ENCODE measurements at places on chromosomes 5 and 9.

DNA sequence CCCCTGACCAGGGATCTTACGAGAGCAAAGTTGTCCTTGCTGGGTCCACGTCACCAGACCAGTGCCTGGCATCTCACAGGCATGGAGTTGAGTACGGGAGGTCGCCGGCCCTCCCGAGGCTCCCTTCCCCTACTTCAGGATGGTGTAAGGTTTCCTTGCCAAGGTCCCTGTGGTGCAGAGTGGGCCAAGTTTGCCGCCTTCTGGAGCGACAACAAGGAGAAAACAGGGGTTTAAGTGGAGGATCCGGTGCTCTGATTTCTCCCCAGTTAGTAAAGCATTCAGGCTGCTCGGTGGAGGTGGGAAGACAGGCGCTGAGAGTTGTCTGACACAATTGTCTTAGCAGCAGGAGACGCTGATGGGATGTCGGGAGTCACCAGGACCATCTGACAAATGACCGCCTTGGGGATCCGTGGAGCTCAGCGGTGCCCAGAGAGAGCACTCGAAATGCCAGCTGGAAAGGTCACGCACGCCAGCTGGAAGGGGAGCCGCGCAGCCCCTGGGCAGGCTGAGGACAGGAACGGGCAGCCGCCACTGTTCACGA lies 37.3 kb downstream of the ADAMTS2 start:
- DNase-seq = no peak

GRCh38 chr5:42573386-42573785 lies 150.1 kb downstream of the GHR start:
- no peak for DNase-seq

- DNase-seq = no peak
Observed at GRCh38 chr9:89536600-89536999, 38.7 kb upstream of the SEMA4D start.

DNA sequence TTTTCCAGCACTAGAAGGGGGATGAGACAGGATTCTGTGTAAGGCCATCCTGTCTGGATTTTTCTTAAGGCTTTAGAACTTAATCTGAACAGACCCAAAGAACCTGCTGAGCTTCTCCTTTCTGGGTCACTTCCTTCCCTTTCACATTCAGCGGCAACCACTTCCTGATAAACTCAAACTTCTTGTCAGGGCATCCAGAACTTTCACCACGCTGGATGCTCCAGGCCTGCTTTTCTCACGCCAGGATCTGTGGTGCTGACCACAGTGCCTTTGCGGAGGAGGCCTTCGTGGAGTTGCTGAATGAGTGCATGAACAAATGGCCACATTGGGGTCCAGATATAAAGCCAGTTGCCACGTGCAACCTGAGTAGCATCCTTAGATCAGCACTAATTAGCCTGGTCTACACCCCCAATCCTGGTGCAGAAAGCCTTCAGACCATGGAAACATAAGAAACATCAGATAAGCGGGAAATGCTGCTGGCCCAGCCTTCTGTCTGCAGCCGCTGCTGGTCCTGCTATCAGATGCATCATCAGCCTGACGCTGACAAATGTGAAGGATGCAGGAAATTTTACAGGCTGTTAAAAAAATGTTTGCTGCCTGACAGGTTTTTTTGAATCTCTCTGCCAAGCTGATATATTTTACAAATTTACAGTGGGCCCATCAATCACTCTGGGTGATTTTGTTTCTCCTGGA lies 75.3 kb upstream of the BARHL1 start:
- no peak for DNase-seq

DNA sequence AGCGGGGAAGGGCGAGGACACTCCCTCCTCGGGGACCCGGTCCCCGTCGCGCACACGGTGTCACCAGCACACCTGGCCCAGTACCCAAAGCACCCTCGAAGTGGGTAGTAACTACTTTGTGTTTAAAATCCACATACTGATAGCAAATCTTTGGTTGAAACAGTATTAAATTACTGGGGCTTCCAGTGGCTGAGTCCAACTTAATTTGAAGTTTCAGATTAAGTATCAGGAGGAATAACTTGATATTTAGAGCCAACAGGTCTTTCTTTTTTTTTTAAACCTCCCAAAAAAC lies 615 bp downstream of the ATG10 start:
- DNase-seq = no peak

DNA sequence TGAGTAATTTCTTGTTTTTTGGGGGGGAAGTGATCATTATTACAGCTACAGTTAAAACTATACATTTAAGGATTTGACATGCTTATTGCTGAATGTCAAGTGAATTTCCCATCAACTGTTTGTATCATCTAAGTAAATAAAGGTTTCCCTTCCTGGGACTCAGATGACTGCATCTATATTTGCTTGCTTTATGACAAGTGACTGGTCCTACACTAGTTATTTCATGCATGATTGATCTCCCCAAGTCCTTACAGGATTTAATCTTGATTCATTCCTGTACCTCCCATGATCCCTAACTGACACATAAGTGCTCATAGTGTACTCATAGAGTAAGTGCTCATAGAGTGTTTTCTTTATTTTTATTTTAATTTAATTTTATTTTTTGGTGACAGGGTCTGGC lies 2.8 kb downstream of the TXNDC8 start:
- DNase-seq = no peak

DNA sequence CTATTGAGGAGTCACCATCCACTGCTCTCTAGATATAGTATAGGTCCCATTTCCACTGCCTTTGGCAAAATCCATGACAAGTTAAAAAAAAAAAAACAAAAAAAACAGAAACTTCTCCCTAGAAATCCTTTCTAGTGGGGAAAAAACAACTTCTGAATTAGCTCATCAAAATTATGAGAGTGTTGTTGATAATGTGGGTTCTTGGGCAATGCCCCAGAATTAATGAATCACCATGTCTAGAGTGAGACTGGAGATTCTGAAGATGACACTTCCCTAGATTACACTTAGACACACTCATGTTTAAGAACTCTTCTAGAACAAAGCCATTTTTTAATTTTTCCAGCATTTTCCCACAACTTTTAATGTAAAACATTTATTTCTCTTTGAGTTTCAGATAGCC lies 728.0 kb upstream of the C9orf72 start:
- DNase-seq = no peak

DNA sequence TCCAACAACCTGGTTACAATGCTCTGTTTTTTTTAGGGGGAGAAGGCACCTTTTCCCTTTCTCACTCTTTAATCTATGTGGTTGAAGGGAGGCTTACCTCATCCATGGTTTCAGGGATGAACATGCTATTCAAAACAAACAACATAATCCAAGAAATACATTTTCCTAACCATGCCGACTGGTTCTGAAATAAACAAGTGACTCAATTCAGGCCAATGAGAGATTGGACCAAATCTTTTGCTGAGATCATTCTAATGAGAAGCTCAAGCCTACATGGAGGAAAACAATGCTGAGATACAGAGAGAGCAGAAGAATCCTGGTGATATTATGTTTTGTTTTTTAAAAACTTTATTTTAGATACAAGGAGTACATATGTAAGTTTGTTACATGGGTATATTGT lies 46.8 kb upstream of the ELL2 start:
- no peak for DNase-seq

DNA sequence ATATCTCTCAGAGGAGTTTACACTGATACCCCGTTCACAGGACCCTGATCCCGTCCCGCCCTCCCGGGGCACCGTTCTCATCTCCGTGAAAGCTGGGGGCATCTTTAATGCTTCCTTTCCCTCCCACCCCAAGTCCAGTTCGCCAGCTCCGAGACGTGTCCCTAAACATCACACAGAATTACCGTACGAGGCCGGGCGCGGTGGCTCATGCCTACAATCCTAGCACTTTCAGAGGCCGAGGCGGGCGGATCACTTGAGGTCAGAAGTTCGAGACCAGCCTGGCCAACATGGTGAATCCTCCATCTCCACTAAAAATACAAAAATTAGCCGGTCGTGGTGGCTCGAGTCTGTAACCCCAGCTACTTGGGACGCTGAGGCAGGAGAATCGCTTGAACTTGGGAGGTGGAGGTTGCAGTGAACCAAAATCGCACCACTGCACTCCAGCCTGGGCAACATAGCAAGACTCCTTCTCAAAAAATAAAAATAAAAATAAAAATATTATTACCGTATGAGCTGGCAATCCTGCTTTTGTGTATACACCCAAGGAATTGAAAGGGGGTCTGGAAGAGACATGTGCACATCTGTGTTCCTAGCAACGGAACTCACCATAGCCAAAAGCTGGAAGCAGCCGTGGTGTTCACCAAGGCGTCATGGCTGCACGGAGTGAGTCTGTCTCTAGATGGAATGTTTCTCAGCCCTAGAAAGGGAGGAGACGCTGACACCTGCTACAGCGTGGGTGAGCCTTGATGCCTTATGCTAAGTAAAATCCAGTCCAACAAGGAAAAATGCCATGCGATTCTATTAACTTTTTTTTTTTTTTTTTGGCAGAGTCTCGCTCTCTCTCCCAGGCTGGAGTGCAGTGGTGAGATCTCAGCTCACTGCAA lies 1.2 kb upstream of the ABO start:
- DNase-seq = no peak

DNA sequence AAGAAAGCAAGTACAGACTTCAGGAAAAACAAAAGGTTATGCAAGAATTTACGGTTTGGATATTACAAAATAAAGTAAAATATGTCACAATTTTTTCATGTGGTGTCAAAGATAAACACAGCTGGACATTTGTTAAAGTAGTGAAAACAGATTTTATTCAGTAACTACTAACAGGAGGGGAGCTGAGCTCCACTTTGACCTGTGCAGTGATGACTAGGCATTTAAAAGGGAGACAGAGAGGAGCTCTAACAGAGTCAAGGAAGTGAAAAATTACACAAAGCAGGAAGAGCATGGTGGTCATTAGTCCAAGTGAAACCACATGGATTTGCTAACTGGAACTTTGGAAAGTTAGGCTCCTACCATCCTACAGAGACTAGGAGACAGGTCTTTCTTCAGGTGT lies 263.6 kb upstream of the PCSK5 start:
- DNase-seq = no peak

DNA sequence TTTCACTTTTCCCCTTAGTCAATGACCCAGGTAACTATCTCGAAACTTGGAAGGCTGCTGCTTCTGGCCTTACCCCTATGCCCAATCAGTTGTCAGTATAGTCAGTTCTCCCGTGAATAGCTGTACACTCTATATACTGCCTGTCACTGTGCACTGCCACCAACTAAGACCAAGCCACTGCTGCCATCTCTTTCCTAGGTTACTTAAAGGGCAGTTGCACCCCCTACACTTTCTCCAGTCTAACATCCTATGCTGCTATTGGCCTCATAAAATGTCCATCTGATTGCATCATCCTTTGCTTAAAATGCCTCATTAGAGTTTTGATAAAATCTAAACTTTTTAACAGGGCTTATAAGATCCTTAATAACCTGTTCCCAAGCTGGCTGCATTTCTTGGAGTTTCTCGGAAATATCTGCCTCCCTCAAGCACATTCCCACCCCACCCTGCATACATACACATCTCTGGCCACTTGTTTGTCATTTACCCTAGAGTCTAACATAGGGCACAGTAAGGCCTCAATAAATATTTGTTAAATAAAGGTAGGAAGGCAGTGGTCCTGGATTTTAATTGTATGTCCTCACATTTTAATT lies 32.8 kb upstream of the TNFAIP8 start:
- DNase-seq = no peak

DNA sequence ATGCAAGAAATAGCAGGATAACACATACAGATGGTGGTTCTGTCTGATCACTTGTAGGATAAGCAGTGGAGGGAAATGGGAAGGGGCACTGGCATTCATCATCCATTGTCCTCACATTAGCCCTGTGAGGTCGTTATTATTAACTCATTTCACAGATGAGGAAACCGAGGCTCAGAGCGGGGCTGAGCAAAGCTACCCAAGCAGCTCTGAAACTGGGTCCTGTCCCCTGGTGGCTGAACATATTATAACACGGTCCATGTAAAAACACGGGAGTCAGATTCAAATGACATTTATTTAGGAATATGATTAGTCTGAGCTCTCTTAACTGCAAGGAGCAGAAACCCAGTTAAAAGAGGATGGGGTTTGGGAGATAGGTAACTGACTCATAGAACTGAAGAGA lies 43.1 kb downstream of the HRH2 start:
- no peak for DNase-seq

DNA sequence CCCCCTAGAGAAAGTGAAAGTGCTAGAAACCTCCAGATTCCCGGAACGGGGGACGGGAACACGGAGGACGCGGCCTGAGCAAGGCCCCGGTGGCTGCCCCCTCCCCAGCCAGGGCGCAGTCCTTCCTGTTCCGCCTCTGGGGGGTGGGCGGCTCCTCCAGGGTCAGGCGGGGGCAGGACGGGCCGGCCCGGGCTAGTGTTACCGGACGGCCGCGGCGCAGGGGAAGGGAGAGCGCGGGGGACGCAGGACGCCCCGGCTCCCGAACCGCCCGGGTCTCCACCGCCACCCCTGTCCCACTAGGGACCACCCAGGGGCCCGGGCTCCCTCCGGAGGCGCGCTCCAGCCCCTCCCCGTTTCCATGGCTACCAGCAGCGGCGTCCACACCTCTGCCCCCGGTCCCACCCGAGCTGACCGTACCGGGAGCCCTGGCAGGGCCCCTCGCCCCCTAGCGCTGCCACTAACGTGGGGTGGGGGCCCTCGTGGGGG lies 579 bp downstream of the SLC12A7 start:
- no peak for DNase-seq

DNA sequence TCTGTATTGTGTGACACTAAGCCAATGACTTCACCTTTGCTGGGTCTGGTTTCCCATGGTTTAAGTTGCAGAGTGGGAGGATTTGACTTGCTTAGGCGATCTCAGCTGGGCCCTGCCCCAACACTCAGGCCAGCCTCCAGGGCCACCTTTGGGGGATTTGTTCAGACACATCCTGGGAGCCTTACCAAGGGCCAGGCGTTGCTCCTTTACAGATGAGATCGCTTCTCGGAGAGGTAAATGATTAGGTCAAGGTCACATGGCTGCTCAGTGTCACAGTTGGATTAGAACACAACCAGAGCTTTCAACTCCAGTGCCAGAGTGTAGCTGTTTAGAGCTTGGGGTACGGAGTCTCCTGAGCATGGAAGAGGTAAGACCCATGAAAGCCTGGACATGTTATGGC lies 57.5 kb downstream of the COL27A1 start:
- DNase-seq = no peak

DNA sequence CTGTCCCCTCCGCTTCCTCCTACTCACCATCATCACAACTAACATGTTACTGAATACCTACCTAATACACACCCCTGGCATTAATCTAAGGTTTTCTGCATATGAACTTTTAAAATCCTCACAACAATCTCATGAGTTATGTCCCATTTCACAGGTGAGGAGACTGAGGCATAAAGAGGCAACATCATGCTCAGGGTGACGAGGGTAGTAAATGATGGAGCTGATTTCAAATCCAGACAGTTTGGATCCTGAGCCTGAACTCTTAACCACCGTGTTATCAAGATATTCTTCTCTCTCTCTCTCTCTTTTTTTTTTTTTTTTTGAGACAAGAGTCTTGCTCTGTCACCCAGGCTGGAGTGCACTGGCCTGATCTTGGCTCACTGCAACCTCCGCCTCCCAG lies 12.9 kb upstream of the EEIG1 start:
- DNase-seq = no peak

- no peak for DNase-seq
Observed at GRCh38 chr5:133319905-133320520, 268.2 kb downstream of the HSPA4 start.

DNA sequence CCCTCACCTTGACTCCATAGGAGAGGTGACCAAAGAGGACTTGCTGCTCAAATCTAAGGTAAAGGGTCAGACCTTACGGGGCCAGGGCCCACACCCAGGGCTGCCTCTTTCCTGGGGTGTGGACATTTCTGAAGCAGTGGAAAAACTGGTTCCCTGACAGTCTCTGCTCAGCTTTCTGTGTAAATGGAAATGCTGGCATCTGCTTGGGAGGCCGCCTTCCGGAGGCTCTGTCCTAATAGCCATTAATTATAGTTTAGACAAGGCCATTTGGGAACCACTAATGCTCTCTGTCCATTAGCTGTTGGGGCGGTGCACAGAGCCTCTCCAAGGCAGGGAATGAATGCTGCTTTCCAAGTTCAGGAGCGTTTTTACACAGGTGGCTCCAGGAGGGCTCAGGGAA lies 17.3 kb downstream of the USP20 start:
- DNase-seq = no peak

All from stimulated activated CD8-positive, alpha-beta memory T cell treated with anti-CD3 and anti-CD28 coated beads, Interleukin-2, amount 100 ng/mL, for 1 hour (primary cell).